ENCODE measurements at places on chromosomes 11 and 22.

- no peak for DNase-seq
These were observed 18.5 kb downstream of the PRR33 start for GRCh38 chr11:1873048-1873812.

DNA sequence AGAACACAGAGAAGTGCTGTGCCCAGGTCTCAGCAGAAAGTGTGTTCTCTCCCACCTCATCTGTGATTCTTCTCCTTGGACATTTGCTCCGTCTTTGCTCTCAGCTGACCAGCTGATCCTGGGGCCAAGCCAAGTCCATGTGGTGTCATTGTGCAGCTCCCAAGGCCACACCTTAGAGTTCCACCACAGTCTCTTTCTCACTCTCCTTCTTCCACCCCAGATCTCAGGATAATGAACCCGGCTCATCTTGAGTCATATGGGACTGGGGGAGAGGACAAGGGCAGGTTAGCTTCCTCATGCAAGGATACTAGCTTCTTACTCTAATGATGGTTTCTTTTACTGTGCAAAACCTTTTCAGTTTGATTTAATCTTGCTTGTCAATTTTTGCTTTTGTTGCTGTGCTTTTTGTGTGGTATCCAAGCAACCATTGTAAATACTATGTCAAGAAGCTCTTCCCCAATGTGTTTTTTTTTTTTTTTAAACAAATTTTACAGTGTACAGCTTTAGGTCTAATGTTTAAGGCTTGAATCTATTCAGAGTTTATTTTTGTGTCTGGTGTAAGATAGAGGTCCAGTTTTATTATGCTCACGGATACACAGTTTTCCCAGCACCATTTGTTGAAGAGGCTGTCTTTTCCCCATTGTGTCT, 75.0 kb upstream of the OR4B1 start:
- no peak for DNase-seq

- no peak for DNase-seq
These were observed 121.7 kb downstream of the SGSM3 start for GRCh38 chr22:40491990-40492631.

DNA sequence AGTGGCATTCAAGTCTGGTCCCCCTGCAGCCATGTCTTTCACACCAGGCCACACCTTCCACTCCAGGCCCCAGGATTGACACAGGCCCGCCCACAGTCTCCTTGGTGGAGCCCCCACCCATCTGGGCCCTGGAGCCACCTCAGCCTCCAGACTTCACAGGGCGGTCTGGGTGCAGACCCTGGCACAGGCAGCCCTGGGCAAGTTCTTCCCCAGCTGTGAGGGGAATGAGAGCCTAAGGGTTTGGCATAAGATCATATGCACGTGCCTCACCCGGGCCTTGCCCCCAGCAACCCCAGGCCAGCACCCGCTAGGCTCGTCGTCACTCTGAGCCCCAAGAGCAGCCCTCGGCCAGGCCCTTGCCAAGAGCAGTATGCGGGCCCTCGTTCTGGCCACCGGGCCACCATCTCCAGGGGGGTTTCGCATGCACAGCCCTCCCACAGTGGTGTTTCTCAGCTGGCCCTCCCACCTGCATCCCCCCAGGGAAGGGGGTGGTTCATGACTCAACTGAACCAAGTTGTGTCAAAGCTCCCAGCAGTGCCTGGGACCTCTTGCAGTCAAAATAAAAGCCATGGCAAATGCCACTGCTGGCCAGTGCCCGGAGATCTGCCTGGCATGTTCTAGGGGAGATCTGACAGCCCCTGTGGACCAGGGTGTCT, 70.4 kb upstream of the KCNQ1OT1 start:
- no peak for DNase-seq

- DNase-seq, result no peak
These were observed 30.0 kb downstream of the PLEKHA7 start for GRCh38 chr11:16984229-16984628.

GRCh38 chr11:128551611-128552335, 35.6 kb downstream of the ETS1 start:
- DNase-seq, result no peak

- DNase-seq, result no peak
These were observed 22.1 kb upstream of the ASCC2 start for GRCh38 chr22:29860006-29860766.

GRCh38 chr11:10454878-10455631, at the start of gene AMPD3:
AMPD3 (plus strand) TSS chr11:10455264; CDS start chr11:10461520, 6,256 bp downstream.
- peak; percentile 87 for DNase-seq

DNA sequence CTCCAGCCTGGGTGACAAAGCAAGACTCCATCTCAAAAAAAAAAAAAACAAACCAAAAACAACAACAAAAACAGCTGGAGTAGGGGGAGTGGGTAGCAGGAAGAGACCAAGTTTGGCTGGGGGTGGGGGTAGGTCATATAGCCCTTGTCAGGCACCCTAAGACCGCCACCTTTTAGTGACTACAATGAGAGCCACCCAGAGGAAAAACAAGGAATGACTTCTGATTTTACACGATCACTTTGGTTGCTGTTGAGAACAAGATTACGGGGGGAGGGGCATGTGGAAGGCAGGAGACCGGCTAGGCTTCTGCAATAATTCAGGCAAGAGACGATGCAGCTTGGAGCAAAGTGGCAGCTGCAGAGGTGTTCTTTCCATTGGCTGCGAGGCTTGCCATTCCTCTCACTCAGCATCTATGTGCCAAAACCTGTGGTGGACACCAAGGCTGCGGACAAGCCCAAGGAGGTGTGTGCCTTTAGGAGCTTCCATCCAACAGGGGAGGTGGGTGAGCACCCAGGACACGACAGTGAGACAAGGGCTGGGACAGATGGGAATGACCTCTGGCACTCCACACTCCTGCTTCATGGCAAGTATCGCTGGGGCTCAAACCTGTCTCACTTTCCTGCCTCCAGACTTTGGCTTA, 1.7 kb downstream of the RPS19BP1 start:
- DNase-seq, result no peak

DNA sequence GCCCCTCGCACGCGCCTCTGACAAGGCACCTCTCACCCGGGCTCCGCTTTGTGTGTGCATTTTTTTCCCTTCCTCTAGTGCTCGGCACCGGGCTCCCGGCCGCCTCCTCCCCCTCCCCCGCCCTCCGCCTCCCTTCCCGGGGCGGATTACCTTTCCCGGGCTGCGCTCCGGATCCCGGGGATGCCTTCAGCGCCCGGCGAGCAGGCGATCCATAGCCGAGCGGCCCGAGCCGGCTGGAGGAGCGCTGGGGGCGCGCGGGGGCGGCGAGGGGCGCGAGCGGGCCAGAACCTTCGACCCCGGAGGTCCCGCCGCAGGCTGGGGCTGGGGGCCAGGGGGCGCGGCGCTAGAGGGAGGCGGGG, 282 bp downstream of the MPPED2 start:
- DNase-seq, result no peak

Measured in AG04449 (cell line).